Eye (tissue), 1 donor: ENCODE measurements at places on chromosomes 6 and 20.

DNA sequence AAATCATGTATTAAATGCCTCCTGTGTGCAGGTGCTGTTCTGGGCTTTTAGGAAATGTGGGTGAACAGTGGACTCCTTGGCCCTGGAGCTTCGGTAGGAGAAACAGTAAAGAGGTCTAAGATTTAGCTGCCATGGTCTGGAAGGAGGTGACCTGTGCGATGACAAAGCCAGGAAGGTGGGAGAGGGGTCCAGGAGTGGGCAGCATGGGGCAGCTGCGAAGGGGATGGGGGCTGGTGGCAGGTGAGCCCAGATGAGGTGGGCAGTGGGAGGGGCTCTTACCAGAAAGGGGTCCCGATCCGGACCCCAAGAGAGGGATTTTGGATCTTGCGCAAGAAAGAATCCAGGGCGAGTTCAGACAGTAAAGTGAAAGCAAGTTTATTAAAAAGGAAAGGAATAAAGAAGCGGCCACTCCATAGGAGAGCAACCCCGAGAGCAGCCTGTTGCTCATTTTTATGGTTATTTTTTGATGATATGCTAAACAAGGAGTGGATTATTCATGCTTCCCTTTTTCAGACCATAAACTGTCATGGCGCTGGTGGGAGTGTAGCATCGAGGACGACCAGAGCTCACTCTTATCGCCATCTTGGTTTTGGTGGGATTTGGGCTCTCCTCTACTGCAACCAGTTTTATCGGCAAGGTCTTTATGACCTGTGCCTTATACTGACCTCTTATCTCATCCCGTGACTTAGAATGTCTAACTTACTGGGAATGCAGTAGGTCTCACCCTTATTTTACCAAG lies 38.7 kb downstream of the PRR18 start:
- no peak for DNase-seq

DNA sequence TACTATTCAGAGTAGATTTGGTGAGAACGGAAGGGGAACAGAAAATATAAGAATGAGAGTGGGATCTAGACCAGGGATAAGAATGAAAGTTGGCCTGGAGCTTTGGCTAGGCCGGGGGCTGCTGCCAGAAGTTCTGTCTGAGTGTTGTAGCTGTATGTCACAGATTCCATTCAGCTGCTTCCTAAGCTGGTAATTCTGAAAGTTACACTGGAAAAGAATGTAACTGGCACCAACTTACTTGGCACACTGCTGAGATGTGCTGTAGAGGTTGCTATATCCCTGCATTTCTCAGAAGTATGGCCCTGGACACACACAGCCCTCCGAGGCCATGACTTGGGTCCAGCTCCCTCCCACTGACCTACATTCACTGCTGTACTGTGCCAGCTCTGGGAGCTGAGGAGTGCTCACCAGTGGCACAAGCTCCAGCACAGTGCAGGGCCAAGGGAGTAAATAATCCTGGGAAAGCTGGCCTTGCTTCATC lies 25.8 kb upstream of the TMEM217 start:
- DNase-seq: peak; percentile 27

- DNase-seq: peak; percentile 53
Observed at GRCh38 chr6:38477680-38478260, 162.0 kb downstream of the BTBD9 start.

GRCh38 chr6:109081516-109082187 lies 13.0 kb downstream of the SESN1 start:
- no peak for DNase-seq

- DNase-seq: no peak
Observed at GRCh38 chr20:36060676-36061075, 92.3 kb downstream of the CNBD2 start.
